ENCODE measurements at places on chromosomes 6 and 20.

DNA sequence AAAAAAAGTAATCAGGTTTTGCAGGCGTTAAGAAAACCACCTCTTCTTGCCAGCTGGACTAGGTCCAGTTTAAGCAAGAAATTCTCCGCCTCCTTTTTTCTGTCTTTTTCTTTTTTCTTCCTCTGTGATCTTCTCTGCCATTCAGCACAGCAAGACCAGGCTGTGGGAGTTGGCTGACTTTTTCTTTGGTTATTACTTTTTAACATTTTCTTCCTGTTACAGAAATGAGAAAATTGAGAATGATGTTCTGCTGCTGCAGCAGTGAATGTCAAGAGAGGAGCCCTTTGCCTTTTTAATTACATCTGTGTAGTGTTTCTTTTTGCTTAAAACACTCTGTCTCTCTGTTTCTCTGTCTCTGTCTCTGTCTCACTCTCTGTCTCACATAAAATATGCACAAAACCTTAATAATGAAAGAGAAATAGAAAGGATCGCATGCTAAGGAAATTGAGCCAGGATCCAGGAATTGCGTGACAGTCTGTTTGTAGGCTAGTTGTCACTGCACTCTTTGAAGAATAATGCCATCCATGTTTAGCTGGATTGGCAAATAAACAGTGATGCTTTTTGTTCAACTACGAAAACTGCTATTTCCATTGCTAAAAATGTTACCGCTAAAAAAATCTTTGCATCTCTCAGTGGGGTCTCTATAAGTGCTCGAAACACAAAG is 103.2 kb upstream of the SUPT3H start:
- DNase-seq = no peak

GRCh38 chr20:10419550-10420133 is 14.4 kb downstream of the MKKS start:
- no peak for DNase-seq

GRCh38 chr6:169326067-169326799 is 72.6 kb upstream of the THBS2 start:
- peak; percentile 44 for DNase-seq

DNA sequence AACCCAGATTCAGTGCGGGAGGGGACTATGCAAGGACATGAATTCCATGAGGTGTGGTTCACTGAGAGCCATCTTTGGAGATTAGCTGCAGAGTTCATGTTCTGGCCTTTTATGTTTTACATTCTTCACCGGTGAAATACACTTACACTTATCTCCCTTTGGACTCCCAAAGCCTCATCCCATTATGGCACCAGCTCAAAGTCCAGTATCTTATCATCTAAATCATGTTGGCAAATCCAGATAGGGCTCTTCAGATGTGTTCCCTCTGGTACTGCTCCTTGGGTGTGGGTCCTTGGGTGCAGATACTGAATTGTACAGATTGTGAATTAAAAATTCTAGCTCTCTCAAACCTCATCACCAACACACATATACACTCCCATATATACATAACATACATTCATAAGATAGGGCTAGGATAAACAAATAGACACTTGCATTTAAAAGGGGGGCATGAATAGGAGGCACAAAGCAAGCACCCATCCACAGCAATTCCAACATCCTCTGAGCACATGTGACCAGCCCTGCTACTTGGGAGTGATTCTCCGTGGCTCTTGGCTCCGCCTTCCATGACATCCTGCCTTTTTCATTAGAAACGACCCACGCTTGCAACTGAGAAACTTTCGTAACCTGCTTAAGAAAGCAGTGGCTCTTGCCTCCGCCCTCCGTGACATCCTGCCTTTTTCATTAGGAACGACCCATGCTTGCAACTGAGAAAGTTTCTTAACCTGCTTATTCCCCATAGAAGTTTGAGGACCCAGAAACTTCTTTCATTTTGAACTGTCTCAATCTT is 53.6 kb upstream of the LRRC1 start:
- DNase-seq = no peak

DNA sequence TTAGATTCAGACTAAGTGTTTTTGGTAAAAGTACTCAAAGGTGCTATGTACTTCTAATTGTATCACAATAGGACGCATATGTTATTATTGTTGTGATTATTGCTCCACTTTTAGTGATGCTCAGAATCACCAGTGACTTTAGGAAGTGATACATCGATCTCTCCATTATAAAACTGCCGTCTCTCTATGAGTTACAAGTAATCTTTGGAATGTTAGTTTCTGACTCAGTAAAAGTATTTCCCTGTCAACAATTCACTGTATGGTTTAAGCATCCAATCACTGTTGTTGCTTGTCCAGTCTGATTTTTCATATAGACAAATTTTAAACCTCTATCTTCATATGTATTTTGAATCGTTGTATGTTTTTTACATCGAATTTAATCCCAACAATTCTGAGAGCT is 9.4 kb downstream of the DCBLD1 start:
- DNase-seq = peak; percentile 87

GRCh38 chr20:4633379-4633778 is 88.3 kb upstream of the PRND start:
- DNase-seq = no peak

GRCh38 chr6:108961985-108962384 is 113.8 kb downstream of the ARMC2 start:
- peak; percentile 91 for DNase-seq

DNA sequence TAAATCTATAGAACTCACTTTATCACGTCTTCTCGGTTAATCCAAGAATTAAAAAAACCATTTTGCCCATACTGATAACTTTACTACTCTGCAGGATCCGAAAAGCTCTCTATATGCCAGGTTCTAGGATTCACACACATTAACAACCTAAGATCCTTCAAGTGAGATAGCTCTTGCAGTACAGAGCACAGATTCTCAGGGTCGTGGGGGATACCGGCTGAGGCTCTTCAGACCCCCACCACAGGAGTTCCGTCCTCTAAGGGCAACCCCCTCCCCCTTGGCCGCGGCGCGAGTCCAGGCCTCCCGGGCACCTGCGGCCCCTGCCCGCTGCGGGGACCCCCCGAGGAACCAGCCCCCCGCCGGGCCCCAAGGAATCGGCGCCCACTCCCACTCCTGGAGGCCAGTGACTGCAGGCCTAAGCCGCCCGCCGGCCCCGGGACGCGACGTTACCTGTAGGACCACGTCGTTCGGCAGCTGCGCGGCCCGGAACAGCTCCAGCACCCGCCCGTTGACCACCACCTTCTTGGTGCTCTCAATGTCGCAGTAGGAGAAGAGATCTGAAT is 892 bp downstream of the REPS1 start:
- DNase-seq = peak; percentile 80

DNA sequence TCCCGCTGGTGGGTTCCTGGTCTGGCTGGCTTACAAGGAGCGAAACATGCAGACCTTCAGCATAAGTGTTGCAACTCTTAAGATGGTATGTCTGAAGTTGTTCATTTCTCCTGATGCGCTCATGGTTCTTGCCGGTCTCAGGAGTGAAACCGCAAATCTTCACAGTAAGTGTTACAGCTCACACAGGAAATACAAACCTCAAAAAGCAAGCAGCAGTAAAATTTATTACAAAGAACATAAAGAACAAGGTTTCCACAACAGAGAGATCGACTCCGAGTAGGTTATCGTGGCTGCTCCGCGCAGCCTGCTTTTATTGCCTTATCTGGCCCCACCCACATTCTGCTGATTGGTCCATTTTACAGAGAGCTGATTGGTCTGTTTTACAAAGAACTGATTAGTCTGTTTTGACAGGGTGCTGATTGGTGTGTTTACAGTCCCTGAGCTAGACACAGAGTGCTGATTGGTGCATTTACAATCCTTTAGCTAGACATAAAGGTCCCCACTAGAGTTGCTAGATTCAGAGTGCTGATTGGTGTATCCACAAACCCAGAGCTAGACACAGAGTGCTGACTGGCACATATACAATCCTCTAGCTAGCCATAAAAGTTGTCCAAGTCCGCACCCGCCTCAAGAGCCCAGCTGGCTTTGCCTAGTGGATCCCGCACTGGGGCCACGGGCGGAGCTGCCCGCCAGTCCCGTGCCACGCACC is 39.2 kb downstream of the TRIM27 start:
- no peak for DNase-seq

DNA sequence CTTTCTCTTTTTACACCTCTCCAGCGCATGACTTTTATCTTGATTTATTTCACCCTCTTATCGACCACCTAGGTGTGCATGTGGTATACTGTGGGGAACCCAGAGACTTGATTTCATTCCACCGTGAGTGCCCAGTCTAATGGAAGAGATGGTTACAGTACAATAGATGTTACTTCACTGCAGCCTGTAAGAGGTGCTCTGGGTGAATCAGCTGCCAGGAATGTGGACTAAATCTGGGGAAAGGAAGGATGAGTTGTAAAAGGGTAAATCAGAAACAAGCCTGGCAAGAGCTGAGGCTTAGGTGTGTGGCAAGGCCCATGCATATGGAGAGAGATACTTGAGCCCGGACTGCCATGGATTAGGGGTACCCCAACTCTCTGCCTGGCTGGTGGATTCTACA is 7.4 kb downstream of the STK35 start:
- DNase-seq = peak; percentile 86

GRCh38 chr6:107820338-107821261 is 3.5 kb downstream of the SCML4 start:
- no peak for DNase-seq

- no peak for DNase-seq
Measured at GRCh38 chr6:25002326-25003091, 66.7 kb upstream of the RIPOR2 start.

- no peak for DNase-seq
Measured at GRCh38 chr6:105907991-105908390, 178.1 kb upstream of the PRDM1 start.

DNA sequence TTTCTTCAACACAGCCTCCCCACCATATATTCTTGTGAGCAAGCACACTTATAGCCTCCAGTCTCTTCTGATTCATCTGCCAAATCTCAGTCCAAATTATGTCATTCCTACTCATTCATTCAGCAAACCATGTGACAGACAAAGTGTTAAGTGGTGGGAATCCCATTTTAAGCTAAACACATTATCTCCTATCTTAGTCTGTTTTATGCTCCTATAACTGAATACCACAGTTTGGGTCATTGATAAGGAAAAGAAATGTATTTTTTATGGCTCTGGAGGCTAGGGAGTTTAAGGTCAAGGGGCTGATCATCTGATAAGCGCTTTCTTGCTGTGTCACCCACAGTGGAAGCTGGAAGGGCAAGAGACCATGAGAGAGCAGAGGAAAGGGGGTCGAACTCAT is 23.9 kb upstream of the SMIM13 start:
- no peak for DNase-seq

DNA sequence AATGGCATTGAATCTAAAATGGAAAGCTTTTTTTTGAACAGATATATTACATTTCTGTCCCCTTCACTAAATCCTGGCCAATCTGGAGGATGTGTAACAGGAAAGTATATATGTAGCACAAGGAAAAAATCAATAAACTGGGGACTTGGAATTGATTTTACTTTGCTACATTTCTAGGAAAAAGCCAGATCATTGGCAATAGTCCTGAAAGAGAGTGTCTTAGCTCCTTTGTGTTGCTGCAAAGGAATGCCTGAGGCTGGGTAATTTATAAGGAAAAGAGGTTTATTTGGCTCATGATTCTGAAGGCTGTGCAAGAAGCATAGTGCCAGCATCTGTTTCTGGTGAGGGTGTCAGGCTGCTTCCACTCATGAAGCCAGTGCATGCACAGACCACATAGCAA is 574.9 kb downstream of the HTR1B start:
- no peak for DNase-seq

DNA sequence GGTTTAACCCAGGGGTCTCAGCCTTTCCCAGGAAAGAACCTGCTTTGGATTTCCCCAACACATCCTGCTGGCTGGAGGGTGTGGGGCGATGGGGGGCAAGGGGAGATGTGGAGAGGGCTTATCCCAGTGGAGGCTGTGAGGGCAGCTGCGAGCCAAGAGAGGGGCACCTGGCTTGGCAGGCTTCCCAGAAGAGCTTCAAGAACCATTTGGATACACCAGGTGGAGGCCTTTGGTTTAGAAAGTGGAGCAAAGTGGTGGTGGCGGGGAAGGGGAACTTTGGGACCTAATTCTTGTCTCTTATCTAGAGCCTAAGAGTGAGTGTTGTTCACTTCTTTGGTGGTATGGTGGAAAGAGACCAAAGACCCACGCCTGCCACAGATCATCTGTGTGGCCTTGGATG is 12.4 kb downstream of the CD40 start:
- no peak for DNase-seq

- DNase-seq = no peak
Measured at GRCh38 chr6:68891419-68891818, 256.3 kb downstream of the ADGRB3 start.

DNA sequence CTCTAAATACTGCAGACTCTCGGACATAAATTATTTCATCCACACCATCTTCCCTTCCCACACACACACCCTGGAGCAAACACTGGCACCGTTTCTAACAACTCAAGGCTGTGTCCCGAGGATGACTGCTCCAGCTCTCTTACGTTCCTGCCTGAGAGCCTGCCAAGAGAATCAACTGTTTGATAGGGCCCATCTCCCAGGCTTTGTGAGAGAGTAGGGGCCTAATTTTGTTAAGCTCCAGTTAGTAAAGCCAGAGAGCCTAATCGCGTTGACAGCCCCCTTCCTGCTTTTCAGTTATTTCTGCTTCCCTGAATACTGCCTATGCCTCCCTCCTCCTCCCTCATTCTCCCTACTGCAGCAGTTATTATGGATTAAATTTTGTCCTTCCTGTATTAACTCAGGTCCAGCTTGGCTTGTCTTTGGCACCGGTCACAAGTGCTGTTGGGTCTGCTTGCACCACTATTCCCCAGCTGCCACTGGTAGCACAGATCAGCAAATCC is 118.1 kb upstream of the TMEM181 start:
- no peak for DNase-seq

GRCh38 chr6:100944644-100945043 is 63.5 kb upstream of the ASCC3 start:
- no peak for DNase-seq

DNA sequence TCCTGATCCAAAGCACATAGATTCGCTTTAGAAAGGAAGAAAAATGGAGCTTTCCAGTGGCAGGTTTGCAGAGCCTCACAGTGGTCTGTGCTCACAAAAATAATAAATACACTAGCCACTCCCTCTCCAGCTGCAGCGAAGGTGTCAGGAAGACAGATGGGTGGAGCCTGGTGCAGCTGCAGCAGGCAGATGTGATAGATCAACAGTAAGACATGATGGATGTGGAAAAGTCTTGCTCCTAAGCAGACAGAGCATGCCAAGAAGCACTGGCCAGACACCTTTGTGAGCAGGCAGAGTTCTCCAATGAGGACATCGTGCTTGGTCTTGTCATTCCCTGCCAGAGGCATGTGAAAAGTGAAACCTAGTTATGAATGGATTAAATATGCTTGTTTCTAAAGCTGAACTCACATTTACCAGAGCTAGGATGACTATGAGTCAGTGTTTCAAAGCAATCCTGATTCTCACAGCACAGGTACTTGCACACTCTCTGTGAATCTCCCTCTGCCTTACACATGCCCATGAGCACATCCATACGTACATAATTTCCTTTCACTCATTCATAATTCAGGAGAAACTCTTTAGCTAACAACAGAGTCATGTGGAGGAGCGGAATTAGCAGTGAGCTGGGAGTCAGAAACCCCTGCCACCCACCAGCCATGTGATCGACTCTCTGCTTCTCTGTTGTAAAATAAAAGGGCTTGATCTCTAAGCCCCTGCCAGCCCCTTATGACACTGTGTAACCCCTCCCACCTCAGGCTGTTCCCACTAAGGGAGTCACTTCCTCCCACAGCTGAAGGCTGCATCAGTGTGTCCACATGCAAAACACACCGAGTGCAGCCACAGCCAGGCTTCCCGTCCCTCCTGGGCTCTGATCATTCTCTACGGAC is 111.2 kb downstream of the SCML4 start:
- DNase-seq = no peak

- DNase-seq = no peak
Measured at GRCh38 chr6:160379466-160379865, 31.3 kb downstream of the SLC22A3 start.

All from osteoblast (primary cell).